ENCODE measurements at places on chromosomes 11 and 22. TPM values are rescaled to one million over a fixed set of nuclear protein-coding genes. Genes with fewer than 3 reads are reported as not detected.

- DNase-seq: no peak
Measured at GRCh38 chr11:100984668-100985067, 144.9 kb downstream of the PGR start.

- no peak for DNase-seq
Measured at GRCh38 chr22:24072361-24072760, 61.3 kb downstream of the CABIN1 start.

Gene SLC22A25
- total RNA-seq: not detected

GRCh38 chr11:33347490-33348125, 90.4 kb downstream of the HIPK3 start:
- no peak for DNase-seq

DNA sequence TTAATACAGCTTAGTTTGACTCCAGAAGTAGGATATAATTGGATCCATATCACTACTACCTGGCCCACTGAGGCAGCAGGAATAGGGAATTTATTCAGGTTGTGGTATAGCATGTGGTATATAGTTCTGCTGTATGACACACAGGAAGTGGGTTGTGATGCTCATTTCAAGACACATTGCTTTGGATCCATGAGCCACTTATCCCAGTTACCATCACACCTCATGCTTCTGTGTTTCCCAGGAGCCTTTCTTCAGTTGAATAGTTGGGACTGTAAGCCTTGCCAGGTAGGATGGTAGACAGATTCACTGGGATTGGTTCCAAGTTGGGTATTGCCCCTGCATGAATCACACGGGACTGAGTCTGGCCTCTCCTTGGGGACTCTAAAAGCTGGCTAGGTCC, 9.9 kb upstream of the SLC37A2 start:
- no peak for DNase-seq

DNA sequence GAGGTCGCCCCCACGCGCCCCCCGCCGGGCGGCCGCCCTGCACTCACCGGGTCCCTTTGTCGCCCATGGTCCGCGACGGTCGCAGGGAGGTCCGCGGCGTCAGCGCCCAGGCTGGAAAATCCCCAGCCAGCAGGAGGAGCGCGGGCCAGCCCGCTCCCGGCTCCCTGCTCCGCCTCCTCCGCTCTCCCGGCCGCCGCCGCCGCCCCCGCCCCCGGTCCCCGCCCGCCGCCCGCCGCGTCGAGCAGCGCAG, at the start of gene ARRB1:
TSS of gene ARRB1 (minus strand) at position 121 of the 250 bp plus-strand sequence. CDS start at position 67, 54 bp downstream.
- no peak for DNase-seq

DNA sequence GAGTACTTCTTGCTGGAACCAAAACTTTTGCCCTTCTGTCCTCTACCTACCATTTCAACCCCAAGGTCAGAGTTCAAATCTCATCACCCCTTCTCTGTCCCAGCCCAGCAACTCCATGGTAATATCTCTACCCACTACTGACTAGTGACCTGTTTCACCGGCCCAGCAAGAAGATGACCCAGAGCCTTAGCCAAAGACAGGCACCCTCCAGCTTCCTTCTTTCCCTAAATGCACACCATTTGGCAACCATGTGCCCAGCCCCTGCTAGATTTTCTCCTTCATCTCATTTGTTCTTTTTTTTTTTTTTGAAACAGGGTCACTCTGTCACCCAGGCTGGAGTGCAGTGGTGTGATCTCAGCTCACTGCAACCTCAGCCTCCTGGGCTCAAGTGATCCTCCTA, 14.9 kb downstream of the ARAP1 start:
- DNase-seq: no peak

DNA sequence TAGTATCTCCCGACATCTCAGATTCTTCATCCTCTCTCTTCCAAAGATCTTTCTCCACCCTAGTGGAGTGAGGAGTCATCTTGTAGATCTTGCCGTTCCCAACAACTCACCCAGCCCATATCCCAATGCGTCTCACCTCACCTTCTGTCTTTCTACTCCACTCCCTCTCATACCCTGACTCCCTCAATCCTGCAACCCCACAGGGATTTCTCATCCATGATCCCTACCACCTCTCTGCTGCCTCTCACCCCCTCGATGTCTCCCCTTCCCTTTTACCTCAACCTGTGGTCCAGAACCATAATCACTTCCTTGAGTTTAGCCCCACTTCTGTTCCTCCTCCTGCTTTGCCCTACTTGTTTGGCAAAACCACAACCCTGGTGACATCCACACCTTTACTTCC, 41.7 kb downstream of the OTOG start:
- no peak for DNase-seq

Gene TRPM5
- total RNA-seq: not detected

Gene NCAM1
- 3.1 TPM for total RNA-seq

- DNase-seq: no peak
Measured at GRCh38 chr11:133531971-133532651, at the start of gene OPCML. Gene OPCML, minus strand, starts transcription at chr11:133532501.

DNA sequence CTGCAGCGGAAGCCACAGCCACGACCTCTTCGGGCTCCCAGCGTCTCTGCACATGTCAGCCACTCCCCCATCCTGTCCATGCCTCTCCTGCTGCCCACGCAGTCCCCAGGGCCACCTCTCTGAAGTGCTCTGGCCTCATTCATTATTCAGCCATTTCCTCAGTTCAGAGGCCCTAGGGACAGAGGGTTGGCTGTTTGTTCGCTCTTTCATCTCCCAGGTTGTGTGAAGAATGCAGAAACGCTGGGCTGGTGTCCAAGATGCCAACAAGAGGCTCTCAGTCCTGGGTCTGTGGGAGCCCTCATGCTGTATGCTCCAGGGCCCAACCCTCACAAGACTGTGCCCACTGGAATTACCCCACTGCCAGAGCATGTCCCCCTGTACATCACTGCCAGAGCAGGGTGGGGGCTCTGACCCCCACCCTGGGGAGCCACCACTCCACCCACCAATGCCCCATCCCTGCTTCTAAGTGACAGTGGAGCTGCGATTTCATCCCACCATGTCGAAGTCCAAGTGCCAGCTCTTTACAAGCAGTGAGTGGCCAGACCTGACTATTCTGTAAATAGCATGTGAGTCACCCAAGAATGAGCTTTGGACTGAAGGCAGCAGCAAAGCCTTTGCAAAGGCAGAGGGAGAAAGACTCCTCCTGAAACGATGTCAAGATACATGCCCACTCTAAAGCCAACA, 209.6 kb downstream of the BUD13 start:
- no peak for DNase-seq

GRCh38 chr11:99418927-99419720, 398.4 kb downstream of the CNTN5 start:
- no peak for DNase-seq

DNA sequence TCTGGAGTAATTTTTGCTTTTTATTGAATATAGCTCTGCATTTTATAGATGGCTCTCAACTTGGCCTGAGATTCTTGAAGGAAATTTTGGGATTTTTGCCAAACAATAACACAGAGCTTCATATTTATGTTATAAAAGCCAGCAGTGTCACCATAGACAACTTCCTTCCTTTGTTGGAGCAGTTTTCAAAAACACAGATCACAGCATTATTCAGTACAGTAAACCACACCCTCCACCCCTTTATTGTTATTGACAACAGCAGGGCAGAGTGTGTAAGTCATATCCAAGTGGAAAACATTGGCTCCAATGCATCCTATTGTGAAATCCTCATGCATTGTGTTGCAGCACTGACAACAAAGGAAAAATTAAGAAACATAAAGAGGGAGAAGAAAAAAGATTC, 62.6 kb upstream of the PRSS23 start:
- no peak for DNase-seq

DNA sequence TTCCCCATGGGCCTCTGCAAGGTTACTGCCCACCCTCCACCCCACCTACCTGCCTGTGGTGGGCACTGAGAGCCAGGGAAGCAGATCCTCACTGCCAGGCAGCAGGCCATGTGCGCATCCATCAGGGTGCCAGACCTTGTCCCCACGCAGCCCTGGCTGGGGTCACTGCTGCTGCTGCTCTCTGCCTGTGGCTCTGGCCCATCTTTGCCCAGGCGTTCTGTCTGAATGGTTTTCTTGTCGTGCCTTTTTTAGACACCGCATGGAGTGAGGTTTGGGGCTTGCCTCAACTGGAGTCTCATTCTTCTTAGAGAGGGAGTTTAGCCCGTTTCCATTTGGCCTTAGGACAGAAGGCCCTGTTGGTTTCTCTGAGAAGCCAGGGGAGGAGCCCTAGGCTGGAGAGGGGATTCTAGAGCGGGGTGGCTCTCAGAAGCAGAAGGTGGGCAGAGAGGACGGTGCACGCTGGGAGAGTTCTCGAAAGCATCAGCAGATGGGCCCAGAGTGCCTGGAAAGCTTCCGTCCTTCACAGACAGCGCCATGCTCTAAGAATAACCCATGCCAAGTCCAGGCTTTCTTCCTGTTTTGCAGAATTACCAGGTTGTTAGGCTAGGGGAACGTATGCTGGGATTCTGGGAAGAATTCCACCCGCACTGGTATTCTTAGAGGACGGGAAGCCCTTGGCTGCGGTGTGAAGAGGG, 8.1 kb downstream of the TANGO2 start:
- no peak for DNase-seq

DNA sequence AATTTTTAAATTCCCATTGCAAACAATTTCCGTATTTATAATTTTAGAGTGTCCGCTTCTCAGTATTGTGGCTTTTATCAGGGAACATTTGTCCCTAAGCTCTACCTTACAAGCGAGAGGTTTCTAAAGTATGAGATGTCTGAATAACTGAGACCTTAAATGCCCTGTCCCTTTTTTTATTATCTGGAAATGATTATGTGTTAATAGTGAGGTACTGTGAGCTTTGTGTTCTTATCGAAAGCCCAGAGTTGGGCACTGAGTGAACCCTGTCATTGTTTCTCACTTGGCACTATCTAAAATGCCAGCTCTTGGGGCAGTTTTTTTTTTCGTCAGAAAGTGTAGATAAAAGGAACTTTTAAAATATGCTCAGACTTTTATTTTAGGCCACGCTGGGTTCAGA, 9.5 kb downstream of the CTTN start:
- DNase-seq: no peak

Gene GLB1L3
- 0.17 TPM for total RNA-seq

- DNase-seq: no peak
Measured at GRCh38 chr22:50027639-50028537, 15.3 kb upstream of the IL17REL start.

- no peak for DNase-seq
Measured at GRCh38 chr11:126654886-126655806, 299.7 kb downstream of the ST3GAL4 start.

Gene OR52N1
- not detected for total RNA-seq

GRCh38 chr11:77547863-77548551, 41.7 kb upstream of the AQP11 start:
- DNase-seq: peak; percentile 22

Gene KLHL35
- total RNA-seq: 3.3 TPM

DNA sequence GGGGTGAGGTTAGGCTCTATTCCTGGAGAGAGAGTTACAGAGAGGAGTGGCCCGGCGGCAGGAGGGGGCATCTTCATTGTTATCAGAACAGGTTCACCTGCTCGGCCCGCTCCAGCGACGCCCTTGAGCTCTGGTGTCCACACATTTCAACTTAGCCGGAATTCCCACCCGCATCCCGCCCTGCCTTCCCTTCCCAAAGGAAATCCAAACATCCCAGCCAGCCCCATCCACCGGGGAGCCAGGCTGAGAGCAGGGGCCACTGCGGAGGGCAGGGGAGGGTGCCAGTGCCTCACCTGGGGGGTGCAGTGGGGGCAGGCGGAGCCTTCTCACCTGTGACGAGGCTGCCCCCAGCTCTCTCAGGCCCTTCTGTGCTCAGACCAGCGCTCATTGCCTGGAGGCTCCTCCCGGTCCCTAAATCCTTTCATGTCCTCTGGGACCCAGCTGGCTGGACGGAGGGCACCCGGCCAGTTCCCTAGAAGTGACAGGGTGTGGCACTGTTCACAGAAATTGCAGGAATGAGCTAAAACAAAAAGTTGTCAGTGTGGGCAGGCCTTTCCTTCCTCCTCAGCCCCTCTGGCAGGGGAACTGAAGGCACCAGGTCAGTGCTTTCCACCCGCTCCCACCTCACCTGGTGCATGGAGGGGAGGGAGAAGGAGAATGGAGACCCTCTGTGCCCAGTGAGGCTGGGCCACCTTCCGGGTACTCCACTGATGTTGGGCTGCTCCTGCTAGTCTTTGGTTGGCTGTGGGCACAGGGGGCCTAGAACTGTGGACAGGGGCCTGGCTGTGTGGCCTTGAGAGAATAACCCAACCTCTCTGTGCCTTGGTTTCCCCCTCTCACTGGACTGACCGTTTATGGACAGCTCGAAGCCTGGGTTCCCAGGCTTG, 2.2 kb upstream of the MRGPRG start:
- no peak for DNase-seq

Gene OR2AG1
- total RNA-seq: not detected

GRCh38 chr11:119380160-119380826, 1.2 kb downstream of the USP2 start:
- DNase-seq: no peak

DNA sequence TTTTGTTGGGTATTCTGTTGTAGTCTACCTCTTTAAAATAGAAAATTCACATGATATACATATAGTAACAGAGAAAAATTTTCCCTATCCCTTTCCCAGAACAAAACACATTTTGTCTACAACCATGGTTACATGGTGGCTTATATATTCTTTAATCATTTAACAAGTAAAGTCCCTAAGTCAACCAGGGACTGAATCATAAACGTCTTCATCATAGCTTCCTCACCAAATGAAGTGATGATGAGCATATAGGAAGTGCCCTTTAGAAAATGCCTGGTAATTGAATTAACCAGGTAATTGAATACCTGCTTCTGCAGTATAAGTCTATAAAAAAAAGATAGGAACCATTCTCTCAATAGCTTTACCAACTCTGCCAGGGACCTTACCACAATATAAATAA, 101.2 kb downstream of the APOL5 start:
- no peak for DNase-seq

GRCh38 chr11:872799-873198, 30.1 kb downstream of the TSPAN4 start:
- no peak for DNase-seq

- no peak for DNase-seq
Measured at GRCh38 chr22:45632791-45633515, 38.7 kb upstream of the ATXN10 start.

DNA sequence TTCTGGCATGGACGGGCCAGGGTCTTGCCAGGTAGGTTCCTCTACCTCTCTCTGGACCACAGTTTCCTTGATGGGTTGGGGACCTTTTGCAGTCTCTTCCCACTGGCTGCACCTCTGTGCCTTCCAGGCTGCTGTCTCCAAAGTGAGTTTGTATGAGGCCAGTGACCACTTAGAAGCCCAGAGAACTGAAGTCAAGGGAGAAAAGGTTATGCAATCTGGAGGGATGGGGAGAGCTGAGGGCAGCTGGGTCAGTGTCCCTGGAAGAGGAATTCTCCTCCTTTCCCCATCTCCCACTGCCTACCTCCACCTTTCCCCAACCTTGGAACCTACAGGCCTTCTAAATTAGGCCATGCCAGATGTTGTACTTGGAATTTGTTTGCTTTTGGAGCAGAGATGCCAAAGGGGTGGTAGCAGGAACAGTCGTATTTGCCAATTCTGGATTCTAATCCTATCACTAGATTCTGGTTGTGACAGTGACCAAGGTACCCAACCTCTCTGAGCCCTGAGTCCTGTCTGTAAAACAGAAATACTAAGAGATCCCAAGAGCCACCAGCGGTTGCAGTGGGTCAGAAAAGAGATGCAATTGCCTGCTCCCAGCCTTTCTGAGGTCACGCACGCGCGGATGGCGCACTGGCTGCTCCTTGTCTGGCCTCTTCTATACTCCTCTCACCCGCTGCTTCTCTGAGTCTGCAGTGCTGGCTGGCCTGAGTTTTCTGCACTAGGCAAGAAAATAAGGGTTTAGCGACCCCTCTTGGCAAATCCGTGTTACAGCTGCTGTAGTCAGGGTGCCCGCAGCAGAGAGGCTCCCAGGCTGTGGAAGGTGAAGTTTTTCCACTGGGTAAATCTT, 10.7 kb upstream of the ACCSL start:
- DNase-seq: peak; percentile 27

Gene SERPING1
- total RNA-seq: 1.8 TPM

Gene TNNI2
- not detected for total RNA-seq

GRCh38 chr11:10452211-10452767, 2.8 kb upstream of the AMPD3 start:
- no peak for DNase-seq

Measured in epithelial cell of proximal tubule (primary cell).